ENCODE measurements at places on chromosomes 5 and 9.

- DNase-seq = no peak
Measured at GRCh38 chr9:127654619-127655018, 42.5 kb downstream of the STXBP1 start.

- no peak for DNase-seq
Measured at GRCh38 chr9:136090768-136091581, 4.1 kb downstream of the NACC2 start.

DNA sequence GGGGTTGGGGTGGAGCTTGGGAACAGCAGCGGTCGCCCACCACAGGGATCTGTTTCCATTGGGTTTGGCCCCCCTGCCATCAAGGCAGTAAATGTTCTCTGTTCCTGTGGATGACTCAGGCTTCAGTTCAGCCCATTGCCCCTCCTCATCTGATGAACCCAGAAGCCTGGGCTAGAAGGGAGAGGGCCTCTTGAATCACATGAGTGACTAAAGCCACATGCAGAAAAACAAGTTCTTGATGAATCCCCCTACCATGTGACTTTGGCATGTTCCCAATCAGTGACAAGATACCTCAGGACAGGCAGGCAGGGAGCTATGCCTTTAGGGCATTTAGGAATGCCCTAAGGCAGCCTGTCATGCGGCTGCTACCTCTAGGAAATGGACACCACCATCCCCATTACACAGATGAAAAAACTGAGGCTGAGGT is 2.5 kb downstream of the SH3PXD2B start:
- DNase-seq = peak; percentile 61

DNA sequence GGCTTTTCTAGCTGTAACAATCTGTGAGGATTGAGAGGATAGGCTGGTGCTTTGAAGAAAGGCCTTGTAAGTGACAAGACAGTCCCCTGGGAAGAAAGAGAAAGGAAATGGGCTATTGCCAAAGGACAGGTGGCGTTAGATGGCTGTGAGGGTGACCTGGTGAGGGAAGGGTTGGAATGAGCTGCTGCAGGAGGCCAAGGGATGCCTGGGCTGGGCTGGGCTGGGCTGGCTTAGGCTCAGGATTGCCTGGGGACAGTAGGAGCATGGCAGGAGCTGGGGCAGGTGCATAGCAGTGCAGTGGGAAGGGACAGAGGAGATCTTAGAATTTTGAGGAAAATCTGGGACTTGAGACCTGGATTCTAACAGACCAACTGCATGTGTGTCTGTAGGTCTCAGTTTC is 9.7 kb upstream of the MYOZ3 start:
- peak; percentile 51 for DNase-seq

DNA sequence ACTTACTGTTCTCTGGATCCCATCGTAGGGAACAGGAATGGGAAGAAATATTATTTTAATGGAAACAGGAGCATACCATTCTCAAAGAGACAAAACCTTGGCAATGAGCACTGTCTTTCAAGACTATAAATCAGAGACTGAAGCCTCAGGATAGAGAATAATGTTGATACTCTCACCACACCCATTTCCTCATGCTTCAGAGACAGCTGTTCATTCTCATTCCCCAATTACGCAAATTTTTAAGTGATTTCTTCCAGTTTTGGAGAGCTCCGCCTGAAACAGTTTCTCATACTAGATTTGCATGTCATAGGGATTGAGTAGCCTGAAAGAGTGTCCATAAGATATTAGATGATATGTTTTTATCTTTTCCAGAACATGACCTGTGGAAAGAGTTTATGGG is 290.5 kb upstream of the RASA1 start:
- peak; percentile 29 for DNase-seq

DNA sequence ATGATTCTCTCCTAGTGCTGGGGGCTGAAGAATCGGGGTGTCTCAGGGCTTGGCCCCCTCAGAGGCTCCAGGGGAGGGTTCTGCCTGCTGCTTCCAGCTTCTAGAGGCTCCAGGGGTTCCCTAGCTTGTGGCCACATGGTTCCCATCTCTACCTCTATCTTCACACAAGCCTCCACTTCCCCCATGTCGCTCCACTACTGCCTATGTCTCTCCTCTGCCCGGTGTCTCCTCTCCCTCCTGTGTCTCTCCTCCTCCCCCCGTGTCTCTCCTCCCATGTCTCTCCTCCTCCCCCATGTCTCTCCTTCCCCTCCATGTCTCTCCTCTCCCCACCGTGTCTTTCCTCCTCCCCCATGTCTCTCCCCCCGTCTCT is 12.2 kb upstream of the RNU6ATAC start:
- no peak for DNase-seq

GRCh38 chr5:139243425-139243970 is 45.3 kb upstream of the SIL1 start:
- DNase-seq = no peak

DNA sequence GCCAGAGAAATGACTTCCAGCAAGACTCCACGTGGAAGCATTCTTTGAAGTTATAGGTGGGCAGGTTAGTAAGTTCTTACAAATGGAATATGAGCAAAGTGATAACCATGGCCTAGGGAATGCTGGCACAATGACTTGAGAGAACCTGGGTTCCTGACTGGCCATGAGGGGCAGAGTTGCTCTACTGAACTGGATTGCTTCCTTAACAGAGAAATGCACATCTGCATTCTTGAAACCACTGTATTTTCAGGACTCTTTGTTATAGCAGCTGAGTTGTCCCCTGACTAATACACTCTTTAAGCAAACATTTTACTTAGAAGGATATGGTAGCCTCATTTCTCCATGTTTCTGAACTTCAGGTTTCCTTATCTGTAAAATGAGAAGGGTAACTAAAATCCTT is 108.3 kb upstream of the GNA14 start:
- DNase-seq = no peak

GRCh38 chr9:88684046-88684445 is 149.1 kb downstream of the NXNL2 start:
- DNase-seq = no peak

GRCh38 chr5:127280491-127281220 is 9.9 kb upstream of the MEGF10 start:
- no peak for DNase-seq

GRCh38 chr5:116395631-116396203 is 178.9 kb downstream of the SEMA6A start:
- DNase-seq = no peak

GRCh38 chr5:76325326-76325725 is 77.8 kb upstream of the IQGAP2 start:
- no peak for DNase-seq

GRCh38 chr5:39502704-39503103 is 77.9 kb upstream of the DAB2 start:
- no peak for DNase-seq

GRCh38 chr9:90188656-90189055 is 454.0 kb downstream of the DIRAS2 start:
- DNase-seq = no peak

All from myocyte (in vitro differentiated cells).